ENCODE measurements at places on chromosomes 7 and 10.

DNA sequence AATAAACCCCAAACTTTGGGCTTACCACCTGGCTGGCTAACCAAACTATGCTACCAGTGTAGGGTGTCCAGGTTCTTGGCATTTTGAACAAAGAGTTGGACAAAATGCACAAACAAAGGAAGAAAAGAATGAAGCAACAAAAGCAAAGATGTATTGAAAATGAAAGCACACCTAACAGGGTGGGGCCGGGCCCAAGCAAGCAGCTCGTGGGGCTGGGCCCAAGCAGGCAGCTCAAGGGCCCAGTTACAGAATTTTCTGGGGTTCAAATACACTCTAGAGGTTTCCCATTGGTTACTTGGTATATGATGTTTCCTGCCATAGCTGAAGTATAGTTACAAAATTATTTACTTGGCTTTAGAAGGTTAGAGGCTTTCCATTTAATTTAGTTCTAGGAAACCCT lies 15.7 kb downstream of the ACADSB start:
- DNase-seq, result no peak

- no peak for DNase-seq
Measured at GRCh38 chr7:26346611-26347203, 55.0 kb downstream of the SNX10 start.

GRCh38 chr7:77954773-77955555 lies 156.4 kb downstream of the PHTF2 start:
- no peak for DNase-seq

DNA sequence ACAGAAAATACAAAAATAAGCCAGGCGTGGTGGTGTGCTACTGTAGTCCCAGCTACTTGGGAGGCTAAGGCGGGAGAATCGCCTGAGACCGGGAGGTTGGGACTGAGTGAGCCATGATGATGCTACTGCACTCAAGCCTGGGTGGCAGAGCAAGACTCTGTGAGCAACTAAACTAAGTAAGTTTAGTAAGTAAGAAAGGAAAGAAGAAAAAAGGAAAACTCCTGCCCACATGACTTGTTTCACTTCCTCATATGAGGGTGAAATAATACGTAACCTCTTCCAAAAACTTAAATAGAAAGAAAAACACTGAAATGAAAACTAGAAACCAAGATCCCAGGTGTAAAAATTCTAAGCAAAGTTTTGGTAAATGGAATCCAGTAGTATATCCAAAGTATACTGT lies 79.6 kb downstream of the LARP4B start:
- no peak for DNase-seq

DNA sequence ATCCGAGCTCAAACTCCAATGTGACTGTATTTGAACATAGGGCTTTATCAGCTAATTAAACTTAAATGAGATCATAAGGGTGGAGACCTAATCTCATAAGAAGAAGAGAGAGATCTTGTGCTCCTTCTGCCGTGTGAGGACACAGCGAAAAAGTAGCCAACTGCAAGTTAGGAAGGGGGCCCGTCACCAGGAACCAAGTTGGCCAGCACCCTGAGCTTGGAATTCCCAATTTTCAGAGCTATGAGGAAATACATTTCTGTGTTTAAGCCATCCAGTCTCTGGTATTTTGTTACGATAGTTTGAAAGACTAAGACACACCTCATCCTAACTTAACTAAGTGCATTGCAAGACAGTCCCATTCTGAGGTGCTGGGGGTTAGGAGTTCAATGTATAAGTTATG lies 14.1 kb upstream of the WDR86 start:
- no peak for DNase-seq

GRCh38 chr7:132162556-132163144 lies 413.6 kb downstream of the PLXNA4 start:
- no peak for DNase-seq

- peak; percentile 24 for DNase-seq
Measured at GRCh38 chr7:29329686-29330085, 135.1 kb downstream of the CHN2 start.

DNA sequence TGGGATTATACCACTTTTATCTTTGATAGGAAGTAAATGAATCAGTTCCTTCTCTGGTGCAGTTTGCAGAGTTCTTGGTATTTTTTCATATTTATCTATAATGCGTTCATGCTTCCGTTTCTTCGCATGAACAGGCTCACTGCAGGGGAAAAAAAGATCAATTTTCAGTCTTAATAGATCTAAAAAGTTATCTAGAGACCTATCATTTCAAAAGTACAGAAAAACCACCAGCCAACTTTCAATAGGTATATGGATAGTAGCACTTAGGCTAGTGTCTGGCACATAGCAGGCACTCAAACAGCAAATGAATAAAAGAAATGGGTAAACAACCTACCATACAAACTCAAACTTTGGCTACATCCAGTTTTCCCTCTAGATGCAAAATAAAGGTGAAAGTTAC lies 5.5 kb downstream of the NOC3L start:
- DNase-seq, result no peak

GRCh38 chr10:8055420-8056349 lies 1.2 kb downstream of the GATA3 start:
- no peak for DNase-seq

- no peak for DNase-seq
Measured at GRCh38 chr7:104410742-104411141, 82.3 kb downstream of the LHFPL3 start.

- no peak for DNase-seq
Measured at GRCh38 chr7:2878306-2878705, 34.2 kb upstream of the GNA12 start.

GRCh38 chr7:1137517-1138167 lies 22.4 kb downstream of the ZFAND2A start:
- DNase-seq, result no peak

DNA sequence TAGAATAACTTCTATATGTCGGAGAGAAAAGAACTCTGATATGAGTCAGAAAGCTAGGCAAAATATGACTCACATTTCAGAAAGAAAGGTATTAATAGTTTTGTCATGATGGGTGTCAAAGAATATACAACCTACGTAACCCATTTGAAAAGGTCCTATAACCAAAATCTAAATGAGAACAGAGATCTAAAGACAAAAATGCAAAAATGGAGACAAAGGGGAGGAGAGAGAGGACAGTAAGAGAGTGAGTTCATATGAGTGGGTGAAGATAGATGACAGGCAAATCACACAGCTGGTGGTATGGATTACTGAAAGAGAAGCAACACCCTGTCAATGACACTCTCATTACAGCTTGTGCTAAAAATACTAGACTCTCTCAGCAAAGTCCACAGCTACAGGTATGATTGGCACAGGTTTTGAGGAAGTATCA lies 25.6 kb downstream of the ANKMY2 start:
- no peak for DNase-seq

- peak; percentile 66 for DNase-seq
Measured at GRCh38 chr10:7243873-7244272, 167.0 kb downstream of the SFMBT2 start.

DNA sequence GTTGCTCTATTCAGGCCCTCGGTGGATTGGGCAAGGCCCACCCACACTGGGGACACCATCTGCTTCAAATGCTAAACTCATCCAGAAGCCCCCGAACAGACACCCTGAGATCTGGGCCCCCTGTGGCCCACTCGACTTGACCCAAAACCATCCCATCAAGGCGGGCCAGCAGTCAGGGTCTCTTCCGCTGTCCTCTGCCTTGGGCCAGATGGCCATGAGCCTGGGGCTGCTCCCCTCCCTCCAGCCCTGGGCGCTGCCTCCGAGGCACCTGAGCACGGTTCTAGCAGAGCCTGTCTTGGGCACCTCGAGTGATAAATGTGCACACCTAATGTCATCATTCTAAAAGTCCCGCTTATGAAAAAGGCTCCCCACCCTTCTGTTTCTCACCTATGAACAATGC lies 449.4 kb downstream of the TCERG1L start:
- DNase-seq, result no peak

GRCh38 chr7:106775552-106775936 lies 89.5 kb upstream of the PIK3CG start:
- peak; percentile 59 for DNase-seq

- peak; percentile 9 for DNase-seq
Measured at GRCh38 chr10:29849126-29849833, 210.1 kb downstream of the JCAD start.

- no peak for DNase-seq
Measured at GRCh38 chr7:44693641-44694313, 54.9 kb upstream of the ZMIZ2 start.

DNA sequence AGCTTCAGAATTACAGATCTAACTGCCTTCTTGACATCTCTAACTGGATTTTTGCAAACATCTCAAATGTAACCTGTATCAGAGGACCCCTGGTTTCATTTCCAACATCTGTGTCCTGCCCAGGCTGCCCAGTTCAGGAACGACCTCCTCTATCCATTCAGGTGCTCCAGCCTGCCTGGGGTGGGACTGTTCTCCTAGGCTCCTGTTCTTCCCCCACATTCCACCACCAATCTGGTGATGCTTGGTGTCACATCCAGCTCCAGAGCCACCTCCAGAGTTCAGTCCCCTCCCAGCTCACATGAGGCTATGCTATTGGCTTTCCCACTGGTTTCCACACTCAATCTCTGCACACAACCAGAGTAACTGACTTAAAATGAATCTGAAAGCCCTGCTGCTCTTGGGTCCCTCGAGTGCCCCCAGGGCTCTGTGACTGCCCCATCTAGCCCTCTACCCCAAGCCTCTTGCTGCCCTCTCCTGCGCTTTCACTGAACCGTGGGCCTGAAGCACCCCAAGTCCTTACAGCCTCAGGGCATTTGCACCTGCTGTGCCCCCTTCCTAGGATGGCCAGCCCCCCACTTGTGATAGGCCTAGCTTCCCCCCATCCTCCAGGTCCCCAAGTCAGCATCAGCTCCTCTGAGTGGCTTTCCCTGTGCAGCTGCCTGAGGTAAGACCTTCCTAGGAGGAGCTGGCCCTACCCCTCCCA lies 46.1 kb downstream of the PPIF start:
- no peak for DNase-seq

DNA sequence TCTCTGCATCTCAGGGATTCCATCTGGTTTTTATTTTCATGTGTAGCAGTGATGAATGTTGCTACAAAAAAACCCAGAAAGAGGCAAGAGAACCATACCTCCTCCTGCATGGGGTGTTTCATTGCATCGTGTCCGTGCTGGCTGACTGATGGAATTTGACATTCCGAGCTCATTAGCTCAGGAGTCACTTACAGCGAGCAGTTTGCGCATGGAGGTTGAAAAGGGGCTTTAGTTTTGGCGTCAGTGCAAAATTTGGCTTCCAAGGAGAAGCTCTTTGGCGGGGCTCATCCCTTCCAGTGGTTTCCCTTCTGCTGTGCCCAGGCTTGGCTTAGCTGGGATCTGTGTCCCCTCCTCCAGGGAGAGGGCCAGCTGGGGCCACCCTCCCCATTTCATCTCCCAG lies 25.8 kb downstream of the EMX2 start:
- DNase-seq, result no peak

DNA sequence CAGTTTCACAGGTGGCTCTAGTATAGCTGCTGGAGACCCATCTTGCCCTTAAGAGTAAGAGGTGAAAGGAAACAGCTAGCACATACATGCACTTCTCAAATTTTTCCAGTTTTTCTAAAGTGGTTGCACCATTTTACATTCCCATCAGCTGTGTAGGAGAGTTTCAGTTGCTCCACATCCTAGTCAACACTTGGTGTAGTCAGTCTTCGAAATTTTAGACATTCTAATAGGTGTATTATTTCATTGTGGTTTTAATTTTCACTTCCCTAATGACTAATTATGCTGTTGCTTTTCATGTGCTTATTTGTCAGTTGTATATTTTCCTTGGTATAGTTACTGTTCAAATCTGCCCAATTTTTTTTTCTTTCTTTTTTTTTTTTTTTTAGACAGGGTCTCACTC lies 9.5 kb upstream of the HACD1 start:
- no peak for DNase-seq

DNA sequence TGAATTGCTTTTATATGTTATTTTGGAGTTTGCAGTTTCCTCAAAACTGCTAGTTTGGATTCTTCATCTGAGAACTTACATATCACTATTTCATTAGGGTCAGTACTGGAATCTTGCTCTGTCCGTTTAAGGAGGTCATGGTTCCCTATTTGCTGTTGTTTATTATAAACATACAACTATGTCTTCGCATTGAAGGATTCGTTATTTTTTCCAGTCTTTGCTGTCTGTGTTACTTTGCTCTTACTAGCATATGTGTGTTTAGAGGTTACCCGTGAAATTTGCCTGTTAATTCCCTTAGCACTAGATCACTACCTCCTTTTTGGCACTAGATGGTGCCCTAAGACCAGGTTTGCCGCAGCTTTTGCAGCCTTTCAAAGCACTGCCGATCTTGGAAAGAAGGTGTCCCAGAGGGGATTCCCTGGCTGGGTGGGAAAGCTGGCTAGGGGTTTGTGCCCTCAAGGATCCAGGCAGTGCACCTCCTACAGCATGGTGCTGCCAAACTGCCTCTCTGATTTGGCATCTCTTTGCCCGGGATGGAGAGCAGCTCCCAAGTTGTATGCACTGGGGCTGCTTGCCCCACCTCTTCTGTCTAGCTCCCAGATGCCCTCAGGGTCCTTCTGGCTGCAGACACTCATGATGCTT lies 103.1 kb upstream of the APBB1IP start:
- DNase-seq, result peak; percentile 80

GRCh38 chr10:79098596-79099015 lies 29.8 kb downstream of the ZMIZ1 start:
- DNase-seq, result no peak

DNA sequence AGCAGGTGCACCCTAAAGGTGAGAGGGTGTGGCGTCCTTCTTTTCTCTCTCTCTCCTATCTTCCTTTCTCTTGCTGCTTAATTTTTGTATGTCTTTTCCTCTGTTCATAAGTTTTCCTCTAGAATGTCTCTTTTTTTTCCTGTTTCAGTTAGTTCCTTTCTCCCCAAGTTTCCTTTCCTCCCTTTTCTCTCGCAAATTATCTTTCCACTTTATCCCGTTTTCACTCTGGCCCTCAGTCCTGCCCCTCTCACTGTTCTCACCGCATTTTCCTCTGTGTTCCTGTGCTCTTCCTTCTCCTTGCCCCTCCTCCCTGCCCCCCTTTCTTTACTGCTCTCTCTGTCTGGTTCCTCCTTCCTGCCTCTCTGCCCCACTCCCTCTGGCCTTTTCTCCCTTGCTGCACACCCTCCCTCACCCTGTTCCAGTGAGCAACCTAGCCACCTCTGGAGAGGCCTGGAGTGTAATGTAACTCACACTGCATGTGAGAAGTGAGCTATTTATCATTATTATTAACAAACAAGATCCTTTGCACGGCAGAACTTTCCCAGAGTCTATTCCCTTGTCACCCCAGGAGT lies 158.5 kb downstream of the C10orf105 start:
- no peak for DNase-seq

Data from OCI-M1 (cell line).